ENCODE measurements at places on chromosomes 4 and X.

DNA sequence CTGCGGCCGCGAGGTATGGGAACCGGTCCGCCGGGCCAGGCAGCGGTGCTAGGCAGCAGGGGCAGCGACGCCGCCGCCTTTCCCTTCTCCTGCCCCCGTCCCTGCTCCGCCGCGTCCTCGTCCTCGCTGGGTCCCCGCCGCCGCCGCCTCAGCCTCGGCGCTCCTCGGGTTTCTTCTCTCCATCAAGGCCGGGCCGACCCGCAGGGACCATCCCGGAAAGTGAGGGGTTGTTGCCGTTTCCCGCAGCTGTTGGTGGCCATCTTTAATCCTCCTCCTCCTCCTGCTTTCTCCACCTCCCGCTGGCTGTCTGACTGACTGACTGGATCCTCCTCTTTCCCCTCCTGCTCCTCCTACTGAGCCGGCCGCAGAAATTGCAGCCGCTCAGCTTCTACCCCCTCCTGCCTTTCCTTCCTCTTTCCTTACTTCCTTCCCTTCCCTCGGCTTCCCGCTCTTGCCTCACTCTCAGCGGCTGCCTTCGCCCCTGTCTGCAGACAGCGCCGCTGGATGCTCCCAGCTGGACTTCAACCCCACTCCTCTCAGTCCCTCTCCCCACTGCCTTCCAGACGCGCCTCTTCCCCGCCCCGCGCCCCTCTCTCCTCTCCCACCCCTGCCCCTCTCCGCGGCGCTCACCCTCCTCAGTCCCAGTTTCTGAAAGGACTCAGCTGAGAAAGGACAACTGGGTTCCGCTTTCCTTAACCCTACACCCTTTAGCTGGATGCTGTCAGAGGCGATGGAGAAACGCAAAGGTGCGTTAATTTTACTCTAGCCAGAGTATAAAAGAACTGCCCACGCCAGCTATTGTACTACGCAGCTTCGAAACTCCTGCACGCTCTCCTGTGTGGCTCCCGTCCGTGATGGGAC, at the start of gene WDFY3:
TSS of gene WDFY3 (minus strand) at position 309 of the 861 bp plus-strand sequence. CDS start 106,099 bp downstream, outside the sequence.
- DNase-seq = no peak

DNA sequence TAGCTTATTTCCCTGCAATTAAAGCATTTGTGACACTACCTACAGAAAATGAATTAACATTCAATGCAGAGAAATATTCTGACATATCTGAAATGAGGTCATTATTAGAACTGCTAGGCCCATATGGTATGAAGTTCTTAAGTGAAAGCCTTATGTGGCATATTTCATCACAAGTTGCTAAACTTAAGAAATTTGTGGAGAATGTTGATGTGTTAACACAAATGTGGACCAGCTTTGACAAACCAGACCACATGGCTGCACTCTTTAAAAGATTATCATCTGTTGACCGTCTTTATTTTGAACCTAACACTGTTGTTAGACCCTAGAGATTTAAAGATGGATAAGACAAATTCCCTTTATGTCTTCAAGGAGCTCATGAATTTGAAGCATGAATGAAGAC, 1024.1 kb downstream of the RPA4 start:
- no peak for DNase-seq

DNA sequence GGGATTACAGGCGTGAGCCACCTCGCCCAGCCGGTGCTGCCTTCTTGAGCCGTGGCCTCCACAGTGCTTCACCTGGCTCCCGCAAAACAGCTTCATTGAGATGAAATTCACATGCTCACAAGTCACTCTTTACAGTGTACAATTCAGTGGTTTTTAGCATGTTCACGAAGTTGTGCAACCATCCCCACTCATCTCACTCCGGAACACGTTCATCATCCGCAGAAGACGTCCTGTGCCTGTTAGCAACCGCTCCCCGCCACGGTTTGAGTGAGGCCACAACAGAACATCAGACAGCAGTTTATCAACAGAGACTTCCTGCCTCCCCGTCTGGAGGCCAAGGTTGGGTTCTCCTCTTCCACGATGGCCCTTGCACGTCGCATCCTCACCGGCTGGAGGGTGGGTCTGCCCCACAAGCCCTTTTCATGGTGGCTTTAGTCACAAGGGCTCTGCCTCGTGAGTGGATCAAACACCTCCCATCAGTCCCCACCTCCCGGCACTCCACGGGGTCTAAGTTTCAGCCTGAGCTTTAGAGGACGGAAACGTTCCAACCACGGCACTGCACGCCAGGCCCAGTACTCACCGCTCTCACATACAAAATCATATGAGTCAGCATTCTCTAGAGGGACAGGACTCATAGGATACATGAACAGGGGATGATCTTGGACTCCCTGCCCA, 29.6 kb upstream of the SPON2 start:
- peak; percentile 90 for DNase-seq

DNA sequence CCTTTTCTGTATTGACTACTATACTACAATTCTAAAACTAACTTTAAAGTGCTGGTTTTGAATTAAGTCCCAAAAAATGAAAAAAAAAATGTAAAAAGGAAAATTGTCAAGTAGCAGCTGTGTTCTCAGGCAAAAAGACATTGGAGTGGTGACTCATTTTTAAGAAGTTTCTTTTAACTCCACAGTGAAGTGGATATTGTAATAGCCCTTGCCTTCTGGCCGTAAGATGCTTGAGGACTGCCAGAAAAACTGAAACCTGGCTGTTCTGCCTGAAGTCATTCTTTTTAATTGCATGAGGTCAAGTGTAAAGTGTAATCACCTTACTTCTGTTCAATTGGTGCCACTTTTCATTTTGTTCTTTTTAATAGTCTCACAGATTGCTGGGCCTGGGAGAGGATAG, 28.9 kb downstream of the SPANXD start:
- DNase-seq = no peak

GRCh38 chr4:7818399-7818911, 121.2 kb downstream of the AFAP1 start:
- DNase-seq = no peak

DNA sequence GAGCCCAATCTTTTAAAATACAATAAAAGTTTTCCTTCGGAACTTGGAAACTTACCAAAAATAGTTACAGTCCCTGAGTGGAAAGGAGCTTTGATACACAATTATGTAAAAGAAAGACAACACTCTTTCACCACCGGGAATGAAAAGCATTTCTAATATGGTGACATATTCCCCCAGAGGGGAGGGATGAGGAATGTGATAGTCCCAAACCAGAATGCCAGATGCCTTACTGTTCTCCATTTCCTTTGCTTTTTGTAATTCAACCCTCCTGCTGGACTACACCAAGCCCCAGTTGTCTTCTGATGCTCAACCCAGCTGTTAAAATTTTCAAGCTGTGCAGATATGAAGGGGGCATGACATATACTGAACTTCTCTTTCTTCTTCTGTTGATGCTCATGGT, 4.1 kb downstream of the PRIMPOL start:
- no peak for DNase-seq
